Stimulated activated CD8-positive, alpha-beta memory T cell treated with anti-CD3 and anti-CD28 coated beads, Interleukin-7, amount 100 ng/mL, for 1 hour (primary cell): ENCODE measurements at places on chromosomes 5 and 9.

DNA sequence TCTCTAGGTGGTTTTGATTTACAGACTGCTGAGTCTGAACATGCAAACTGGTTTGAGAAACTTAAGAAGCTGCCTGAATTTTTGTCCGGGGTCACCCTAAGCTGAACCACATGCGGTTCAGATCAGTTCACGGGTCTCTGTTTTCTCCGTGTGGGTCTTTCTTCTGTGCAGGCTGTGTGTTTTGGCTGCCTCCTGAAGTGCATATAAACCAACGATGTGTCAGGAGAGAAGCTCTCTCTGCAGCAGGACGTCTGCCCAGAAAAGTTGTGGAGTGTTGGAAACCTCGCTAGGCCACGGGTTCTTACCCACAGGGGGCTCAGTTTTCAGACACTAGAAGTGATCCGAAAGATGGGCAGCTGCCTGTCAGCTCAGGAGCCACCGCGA is 364.2 kb downstream of the IRX2 start:
- DNase-seq, result no peak

GRCh38 chr5:146193285-146193684 is 10.1 kb upstream of the RBM27 start:
- DNase-seq, result no peak

GRCh38 chr5:129906177-129906887 is 2.1 kb downstream of the CHSY3 start:
- DNase-seq, result no peak

GRCh38 chr5:78597068-78597973 is 51.3 kb downstream of the LHFPL2 start:
- DNase-seq, result no peak

GRCh38 chr5:8807636-8808035 is 738.2 kb downstream of the SEMA5A start:
- DNase-seq, result no peak

- DNase-seq, result no peak
Measured at GRCh38 chr9:128911529-128912035, 9.2 kb upstream of the PHYHD1 start.

DNA sequence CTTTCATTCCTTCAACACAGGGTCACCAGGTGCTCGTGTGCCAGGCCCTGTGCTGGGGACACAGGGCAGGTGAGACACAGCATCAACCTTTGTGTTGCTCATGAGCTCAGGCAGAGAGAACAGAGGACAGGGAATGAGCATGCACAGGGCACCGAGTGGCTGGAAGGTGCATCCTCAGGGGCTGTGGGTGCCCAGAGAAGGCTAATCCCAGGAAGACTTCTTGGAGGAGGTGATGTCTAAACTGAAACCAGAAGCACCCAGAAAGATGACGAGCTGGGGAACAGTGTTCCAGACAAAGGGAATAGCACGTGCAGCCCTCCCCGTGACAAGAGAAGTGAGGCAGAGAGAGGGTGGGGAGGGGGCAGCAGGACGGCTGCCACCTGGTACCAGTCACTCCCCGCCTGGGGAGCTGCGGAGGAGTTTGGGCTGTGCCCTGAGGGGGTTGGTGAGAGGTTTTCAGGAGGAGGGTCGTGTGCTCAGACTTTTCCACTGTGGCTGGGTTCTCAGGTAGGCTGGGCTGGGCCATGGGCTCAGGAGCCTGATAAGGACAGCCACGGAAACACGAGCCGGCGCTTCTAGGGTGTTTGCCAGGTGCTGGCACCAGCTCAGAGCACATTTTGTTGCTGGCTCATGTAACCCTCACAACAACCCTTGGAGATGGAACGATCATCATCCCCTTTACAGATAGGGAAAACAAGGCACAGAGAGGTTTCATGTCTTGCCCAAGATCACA is 46.0 kb downstream of the HMCN2 start:
- no peak for DNase-seq

DNA sequence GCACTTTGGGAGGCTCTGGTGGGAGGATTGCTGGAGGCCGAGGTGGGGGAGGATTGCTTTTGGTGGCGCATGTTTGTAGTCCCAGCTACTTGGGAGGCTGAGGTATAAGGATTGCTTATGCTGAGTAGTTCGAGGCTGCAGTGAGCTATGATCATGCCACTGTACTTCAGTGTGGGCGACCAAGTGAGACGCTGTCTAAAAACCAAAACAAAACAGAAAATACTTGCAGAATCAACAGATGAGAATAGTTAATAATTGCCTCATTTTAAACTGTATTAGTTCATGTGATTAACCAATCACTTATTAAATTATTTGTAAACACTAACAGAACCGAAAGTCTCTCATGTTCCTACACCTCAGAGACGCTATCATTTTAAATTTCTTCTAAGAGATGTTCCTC is 118.1 kb downstream of the CCDC171 start:
- no peak for DNase-seq

GRCh38 chr9:133960568-133961129 is 31.5 kb downstream of the VAV2 start:
- no peak for DNase-seq

GRCh38 chr5:131758520-131758900 is 38.3 kb downstream of the FNIP1 start:
- DNase-seq, result no peak

DNA sequence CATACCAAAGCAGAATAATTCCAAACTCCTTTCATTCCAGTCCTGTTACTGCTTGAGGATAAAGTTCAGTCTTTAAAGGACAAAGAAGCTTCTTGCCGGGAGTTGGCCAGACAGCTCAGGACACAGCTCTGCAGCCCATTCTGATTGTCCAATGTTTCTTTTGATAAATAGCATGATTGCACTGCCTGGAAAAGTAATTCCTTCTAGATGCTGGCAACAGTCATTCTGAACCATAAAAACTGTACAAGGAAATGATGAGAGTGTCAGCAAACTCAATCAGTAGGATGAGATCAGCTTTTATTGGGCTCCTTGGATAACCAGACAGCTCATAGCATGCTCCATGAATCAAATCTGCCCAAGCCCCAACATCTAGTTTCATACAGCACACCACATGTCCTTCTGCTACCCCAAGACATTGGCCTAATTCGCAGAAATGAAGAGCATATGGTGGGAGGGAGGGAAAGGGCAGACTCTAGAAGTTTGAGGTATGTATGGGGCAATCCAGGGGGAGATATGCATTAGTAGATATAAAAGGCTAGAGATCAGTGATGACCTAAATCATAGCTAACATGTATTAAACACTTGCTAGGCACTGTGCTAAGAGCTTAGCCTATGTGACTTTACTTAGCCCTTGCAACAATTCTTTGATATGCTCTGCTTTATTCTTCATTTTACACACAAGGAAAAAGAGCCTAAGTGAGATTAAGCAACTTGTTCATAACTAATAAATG is 219.9 kb upstream of the NREP start:
- DNase-seq, result no peak

DNA sequence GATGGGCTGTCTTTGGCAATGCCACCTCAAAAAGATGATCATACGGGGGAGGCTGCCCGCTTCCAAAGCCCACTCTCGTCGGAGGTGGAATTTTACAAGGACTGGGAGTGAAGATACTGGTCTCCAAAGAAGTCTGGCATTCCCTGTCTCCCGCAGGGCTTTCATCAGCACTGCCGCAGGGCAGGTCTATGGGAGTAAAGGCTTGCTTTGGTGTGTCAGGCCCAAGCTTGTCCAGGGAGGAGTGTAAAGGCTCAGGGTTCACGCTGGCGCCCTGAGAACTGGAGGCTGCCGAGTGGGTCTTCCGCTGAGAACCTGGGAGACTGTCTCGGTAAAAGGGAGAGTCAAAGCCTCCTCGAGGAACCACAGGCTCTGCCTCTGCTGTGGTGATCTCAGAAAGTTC is 27.0 kb downstream of the SPACA9 start:
- no peak for DNase-seq

- no peak for DNase-seq
Measured at GRCh38 chr5:141260458-141261237, 15.5 kb downstream of the PCDHB15 start.

DNA sequence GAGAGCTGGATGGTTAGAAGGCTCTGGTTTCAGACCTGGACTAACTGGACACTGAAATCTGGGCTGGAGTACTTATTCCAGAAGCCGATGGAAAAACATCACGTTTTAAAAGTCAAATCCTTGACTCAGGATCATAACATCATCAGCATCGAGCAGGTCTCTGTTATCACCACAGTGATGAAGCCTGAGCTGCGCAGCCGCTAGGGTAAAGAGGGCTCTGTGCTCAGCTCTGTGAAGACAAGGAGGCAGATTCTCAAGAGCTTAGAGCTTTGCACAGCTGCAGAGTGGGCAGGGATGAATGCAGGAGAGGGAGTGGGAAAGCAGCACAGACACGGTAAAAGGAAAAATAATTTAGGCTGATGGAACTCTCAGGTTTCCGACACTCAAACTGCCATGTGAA is 208.8 kb upstream of the TAS2R1 start:
- no peak for DNase-seq

- DNase-seq, result no peak
Measured at GRCh38 chr5:161009194-161009593, 157.2 kb upstream of the ATP10B start.

DNA sequence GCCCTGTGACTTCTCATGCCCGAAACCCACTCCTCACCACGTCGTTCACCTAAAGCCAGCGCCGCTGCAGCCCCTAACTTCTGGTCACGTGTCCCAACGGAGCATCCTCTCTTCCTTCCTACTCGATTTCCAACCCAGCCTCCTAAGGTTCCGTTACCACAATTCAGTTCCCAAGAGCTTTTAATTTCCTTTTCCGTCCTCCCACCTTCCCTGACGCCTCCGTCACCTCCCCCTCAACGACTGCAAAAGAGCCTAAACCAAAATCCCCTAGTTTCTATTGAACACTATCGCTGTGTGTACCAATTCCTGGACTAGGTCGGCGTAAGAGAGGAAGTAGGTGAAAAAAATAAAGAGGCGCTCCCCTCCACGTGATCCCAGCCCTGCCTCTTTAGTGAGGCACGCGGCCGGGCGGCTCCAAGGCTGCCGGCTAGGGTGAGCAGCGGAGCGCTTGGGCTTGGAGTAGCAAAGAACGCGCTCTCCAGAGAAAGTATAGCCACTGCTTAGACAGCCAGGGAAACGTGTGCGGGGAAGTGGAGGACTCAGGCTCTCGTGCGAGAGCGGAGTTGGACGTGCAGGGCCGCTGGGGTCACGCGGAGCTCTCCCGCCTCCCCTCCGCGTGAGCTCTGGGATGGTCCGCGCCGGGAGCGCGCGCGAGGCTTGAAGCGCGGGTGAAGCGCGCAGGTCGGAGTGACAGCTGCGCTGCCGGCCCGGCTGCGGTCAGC is at the start of the genes CENPP and NOL8:
Gene CENPP (plus strand): TSS at position 685 of the 722 bp plus-strand sequence.
Gene NOL8 (minus strand): TSS at position 82 of the 722 bp plus-strand sequence. CDS start 1,189 bp downstream, outside the sequence.
- peak; percentile 56 for DNase-seq

DNA sequence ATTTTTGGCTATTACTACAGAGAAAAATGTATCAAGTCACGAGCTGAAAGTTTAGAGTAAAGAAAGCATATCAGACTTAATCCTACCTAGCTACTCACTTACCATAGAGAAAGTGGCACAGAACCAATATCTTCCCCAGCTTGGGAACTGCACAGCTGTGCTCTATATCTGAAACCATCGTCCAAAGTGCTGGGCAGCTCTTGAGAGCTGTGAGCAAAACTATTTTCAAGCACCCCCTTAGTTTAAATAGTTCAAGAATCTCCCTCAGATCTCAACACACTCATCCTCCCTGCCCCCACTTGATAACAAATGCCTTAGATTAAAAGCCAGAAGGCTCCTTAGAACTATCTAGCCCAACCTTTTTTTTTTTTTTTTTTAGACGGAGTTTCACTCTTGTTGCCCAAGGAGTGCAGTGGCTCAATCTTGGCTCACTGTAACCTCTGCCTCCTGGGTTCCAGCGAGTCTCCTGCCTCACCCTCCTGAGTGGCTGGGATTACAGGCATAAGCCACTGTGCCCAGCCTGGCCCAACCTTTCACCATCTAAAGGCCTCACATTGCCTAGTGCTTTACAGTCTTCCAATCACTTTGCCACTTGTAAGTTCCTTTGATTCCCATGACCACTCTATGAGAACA is 94.2 kb upstream of the APC start:
- DNase-seq, result no peak

DNA sequence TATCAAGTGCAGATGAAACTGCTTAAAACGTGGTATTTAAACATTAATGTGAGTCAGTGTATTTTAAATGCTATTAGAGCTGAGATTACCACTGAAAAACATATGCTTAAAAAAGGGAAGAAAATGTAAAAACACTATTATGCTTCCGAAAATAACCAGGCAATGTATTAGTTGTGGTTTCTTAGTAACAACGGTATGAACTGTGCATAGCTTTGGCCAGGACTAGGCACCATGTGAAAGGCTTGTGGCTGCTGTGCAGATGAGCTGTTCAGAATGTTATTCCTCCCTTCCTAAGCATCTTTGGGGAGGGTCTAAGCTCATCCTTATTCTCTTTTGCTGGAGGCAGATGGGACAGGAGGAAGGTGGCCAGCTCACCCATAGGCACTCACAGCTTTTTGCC is 84.9 kb downstream of the NTRK2 start:
- DNase-seq, result no peak

- DNase-seq, result no peak
Measured at GRCh38 chr5:115033861-115034260, 135.8 kb downstream of the TRIM36 start.

GRCh38 chr9:127361561-127361960 is 35.4 kb upstream of the SLC2A8 start:
- DNase-seq, result no peak

DNA sequence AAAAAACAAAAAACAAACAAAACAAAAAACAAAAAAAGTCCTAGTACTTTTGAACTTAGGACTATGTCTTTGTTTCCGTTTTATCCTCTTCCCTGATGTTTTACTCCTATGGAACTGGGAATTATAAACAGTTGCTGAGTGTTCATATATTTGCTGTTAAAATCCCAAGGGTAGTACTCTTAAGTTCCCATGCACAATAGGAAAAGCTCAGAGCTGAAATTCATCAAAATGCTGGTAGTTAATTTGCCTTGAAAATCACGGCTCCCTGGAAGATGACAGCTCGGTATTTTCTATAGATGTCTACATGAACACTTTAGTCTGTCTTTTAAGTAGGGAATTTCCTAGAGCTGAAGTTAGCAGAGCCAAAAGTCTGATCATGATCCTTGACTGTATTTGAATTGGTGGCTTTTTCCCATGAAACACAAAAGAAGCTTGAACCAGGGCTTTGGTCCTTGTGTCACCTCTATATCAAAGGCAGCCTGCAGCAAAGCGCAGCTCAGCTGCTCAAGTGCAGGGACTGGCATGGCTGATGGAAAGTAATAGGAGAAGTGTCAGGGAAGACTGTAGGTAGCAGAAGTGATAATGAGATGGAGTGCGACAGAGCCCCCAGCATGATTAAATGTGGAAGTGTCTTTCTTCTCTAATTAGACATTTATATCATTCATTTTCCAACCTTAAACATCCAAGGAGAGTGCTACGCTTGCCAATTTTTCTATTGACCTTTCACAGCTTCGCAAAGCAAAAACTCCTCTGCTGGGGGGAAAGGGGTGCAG is 310.9 kb downstream of the TRIM36 start:
- no peak for DNase-seq

GRCh38 chr9:19662213-19662612 is 126.6 kb downstream of the SLC24A2 start:
- no peak for DNase-seq

DNA sequence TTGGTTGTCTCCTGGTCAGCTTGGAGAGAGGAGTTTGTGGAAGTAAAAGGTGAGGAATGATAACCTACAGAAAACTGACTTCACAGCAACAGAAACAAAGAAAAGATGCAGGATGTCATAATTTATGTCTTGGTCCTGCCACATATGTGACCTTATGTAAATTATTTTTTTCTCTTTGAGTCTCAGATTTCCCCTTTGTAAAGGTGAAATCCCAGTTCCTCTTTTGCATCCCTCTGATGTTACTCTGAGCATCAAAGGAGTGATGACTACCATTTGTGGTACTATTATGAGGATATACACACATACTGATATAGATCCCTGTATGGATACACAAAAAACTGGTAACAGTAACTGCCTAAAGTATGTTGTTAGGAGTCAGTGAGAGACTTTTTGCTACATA is 1.4 kb upstream of the THG1L start:
- no peak for DNase-seq
